ENCODE measurements at places on chromosomes 16 and 17. TPM values are rescaled to one million over a fixed set of nuclear protein-coding genes. Genes with fewer than 3 reads are reported as not detected.

TPSG1 gene
- polyA plus RNA-seq, result not detected

PRSS27 gene
- polyA plus RNA-seq, result not detected

CARHSP1 gene
- 58.5 TPM for polyA plus RNA-seq

KRTAP9-4 gene
- polyA plus RNA-seq, result not detected

RNF222 gene
- polyA plus RNA-seq, result 0.18 TPM

PTGES3L gene
- polyA plus RNA-seq, result not detected

DRC3 gene
- not detected for polyA plus RNA-seq

CCL7 gene
- not detected for polyA plus RNA-seq

SKAP1 gene
- 264 TPM for polyA plus RNA-seq

ADORA2B gene
- polyA plus RNA-seq, result 1.2 TPM

C17orf67 gene
- polyA plus RNA-seq, result 2.5 TPM

KIF19 gene
- 3.4 TPM for polyA plus RNA-seq

VKORC1 gene
- polyA plus RNA-seq, result 124 TPM

GPR142 gene
- polyA plus RNA-seq, result not detected

TNFRSF13B gene
- not detected for polyA plus RNA-seq

CNTNAP1 gene
- 1.1 TPM for polyA plus RNA-seq

ADCY9 gene
- polyA plus RNA-seq, result 1.2 TPM

NPB gene
- not detected for polyA plus RNA-seq

TBC1D28 gene
- not detected for polyA plus RNA-seq

GAST gene
- not detected for polyA plus RNA-seq

STH gene
- not detected for polyA plus RNA-seq

MYH13 gene
- not detected for polyA plus RNA-seq

DNAI2 gene
- polyA plus RNA-seq, result 0.60 TPM

NETO2 gene
- polyA plus RNA-seq, result 1.5 TPM

KRT222 gene
- polyA plus RNA-seq, result not detected

TTYH2 gene
- polyA plus RNA-seq, result 6.0 TPM

C1QTNF8 gene
- polyA plus RNA-seq, result not detected

MYH8 gene
- polyA plus RNA-seq, result not detected

Measured in CD8-positive, alpha-beta memory T cell (primary cell).